ENCODE measurements at places on chromosomes 13 and 19.

GRCh38 chr19:46621191-46622117 lies 3.4 kb downstream of the PTGIR start:
- no peak for DNase-seq
- peaks cover 99% of the 10 kb centered on the region for H3K4me1 ChIP-seq
- H3K27me3 ChIP-seq, result peaks cover 4% of the 10 kb centered on the region

- DNase-seq, result peak; percentile 79
Observed at GRCh38 chr13:26985285-26985878, 186.2 kb downstream of the USP12 start.

GRCh38 chr13:45007225-45007624 lies 17.9 kb downstream of the GPALPP1 start:
- no peaks in the 10 kb centered on the region for H3K4me1 ChIP-seq
- no peak for DNase-seq
- no peak overlapping the region for H3K4me3 ChIP-seq
- H3K27ac ChIP-seq, result no peak overlapping the region
- peaks cover 89% of the 10 kb centered on the region for H3K36me3 ChIP-seq
- no peaks in the 10 kb centered on the region for H3K27me3 ChIP-seq

- no peak overlapping the region for H3K4me3 ChIP-seq
- no peaks in the 10 kb centered on the region for H3K36me3 ChIP-seq
- DNase-seq, result no peak
Observed at GRCh38 chr13:69879936-69880335, 227.7 kb upstream of the ATXN8OS start.

DNA sequence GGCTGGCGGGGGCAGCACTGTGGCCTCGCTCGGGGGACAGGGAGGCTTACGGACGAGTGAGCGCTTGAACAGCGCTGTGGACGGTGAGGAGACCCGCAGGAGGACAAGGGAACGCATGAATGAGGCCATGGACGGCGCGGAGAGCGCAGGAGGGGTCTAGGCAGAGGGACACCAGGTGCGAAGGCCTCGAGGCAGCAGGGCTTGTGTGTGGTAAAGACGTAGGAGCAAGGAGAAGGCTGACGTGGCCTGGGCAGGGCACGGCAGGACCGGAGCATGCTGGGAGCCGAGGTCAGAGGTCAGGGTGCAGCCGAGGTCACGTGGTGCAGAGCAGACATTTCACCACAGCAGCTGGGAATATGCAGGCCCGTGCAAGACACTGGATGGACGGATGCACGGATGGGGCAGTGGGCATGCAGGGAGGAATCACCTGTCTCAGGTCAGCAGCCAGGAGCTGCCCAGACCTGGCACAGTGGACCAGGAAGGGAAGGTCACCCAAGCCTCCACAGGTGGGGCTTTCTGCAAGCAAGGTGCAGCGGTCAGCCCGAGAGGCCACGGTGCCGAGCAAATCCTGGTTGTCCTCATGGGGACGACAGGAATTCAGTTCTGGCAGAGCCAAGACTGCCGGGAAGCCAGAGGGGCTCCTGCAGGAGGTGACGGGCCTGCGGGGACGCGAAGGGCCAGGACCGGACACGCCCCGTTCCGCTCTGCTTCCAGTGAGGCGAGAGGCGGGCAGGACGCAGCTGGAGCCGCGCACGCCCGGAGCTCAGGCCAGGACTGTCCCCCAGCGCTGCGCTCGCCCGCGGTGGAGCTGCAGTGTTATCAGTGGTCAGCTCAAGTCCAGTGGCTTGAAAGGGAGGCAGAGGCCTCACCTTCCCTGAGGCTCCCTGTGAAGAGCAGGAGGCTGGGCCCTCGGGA lies 72.2 kb downstream of the RASA3 start:
- peak overlapping the region; percentile 15 for H3K27ac ChIP-seq
- H3K27me3 ChIP-seq, result no peaks in the 10 kb centered on the region
- peaks cover 9% of the 10 kb centered on the region for H3K36me3 ChIP-seq
- peaks cover 79% of the 10 kb centered on the region for H3K4me1 ChIP-seq
